ENCODE measurements at places on chromosomes 2 and 18.
A peak's percentile ranks its signal among the peaks of the same experiment; 100 is the strongest.

DNA sequence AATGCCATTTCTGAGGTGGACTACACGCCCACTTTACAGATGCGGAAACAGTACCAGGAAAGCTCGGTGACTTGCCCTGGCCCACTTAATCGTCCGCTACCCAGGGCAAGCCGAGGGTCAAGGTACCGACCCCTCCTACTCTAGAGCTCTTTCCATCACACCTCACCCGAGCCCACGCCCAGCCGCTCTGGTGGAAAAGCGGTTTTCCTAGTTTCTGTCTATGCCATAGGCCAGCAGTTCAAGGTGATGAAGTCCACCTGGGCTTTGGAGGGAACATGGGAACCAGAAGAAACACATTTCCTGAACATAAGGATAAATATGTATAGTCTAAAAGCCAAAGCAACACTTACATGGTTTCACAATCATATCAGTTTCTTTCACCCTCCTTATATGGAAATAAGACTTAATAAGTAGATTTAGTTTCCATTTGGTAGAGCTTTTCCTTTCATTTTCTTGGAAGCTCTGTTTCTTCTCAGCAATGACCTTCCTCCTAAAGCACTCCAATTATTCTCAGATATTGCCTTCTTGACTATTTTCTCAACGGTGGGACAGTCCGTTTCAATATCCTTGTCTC, 567 bp downstream of the VWA3B start:
- no peak for DNase-seq

- no peak for DNase-seq
Observed at GRCh38 chr2:223908304-223908998, 36.7 kb downstream of the WDFY1 start.

DNA sequence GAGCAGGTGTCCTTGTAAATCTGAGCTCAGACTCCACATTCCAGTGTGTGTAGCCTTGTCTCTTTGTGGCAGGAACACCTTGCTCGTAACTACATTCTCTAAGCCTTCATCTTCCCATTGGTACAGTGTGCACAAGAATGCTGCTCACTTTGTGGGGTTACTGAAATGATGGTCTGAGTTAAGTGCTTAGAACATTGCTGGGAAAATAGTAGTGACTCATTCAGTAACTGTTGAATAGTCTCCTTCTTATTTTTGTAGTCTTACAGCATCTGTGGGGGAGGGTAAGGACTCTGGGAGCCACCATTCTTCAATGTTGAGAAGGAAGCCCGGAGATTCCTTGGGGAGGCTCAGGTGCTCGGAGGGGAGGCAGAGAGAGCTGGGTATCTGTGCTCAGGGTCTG, 236.0 kb upstream of the HDAC4 start:
- DNase-seq = no peak

- DNase-seq = no peak
Observed at GRCh38 chr2:192416060-192416459, 221.3 kb upstream of the TMEFF2 start.

GRCh38 chr2:179429060-179429471, 164.4 kb upstream of the SESTD1 start:
- peak; percentile 68 for DNase-seq

GRCh38 chr18:50644807-50645206, 84.9 kb downstream of the MAPK4 start:
- peak; percentile 66 for DNase-seq

DNA sequence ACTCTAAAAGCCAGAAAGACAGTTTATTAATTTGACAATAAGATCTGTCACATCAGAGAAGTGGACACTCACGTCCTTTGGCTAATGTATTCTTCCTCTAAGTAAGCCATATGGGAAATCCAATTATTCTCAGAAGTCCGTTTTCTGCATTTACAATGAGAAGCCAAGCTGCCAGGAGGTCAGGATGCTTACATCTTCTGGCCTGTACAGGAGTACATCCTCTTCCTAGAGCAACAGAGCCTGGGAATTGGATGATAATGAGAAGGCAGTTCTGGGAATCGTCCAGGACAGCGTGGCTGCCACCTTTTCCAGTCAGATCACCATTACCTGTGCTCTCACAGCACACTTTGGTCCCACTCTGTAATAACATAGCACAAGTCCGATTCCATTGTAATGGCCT, 5.2 kb downstream of the RAPGEF4 start:
- DNase-seq = no peak

DNA sequence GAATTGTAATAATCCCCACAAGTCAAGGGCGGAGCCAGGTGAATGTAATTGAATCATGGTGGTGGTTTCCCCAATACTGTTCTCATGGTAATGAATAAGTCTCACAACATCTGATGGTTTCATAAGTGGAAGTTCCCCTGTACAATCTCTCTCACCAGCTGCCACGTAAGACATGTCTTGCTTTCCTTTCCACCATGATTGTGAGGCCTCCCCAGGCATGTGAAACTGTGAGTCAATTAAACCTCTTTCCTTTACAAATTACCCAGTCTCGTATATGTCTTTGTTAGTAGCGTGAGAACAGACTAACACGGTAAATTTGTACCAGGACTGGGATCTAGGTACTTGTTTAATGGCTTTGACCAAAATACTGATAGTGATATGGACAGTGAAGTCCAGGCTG, 744.3 kb upstream of the REG3G start:
- DNase-seq = no peak
